ENCODE measurements at places on chromosomes 13 and 19.

DNA sequence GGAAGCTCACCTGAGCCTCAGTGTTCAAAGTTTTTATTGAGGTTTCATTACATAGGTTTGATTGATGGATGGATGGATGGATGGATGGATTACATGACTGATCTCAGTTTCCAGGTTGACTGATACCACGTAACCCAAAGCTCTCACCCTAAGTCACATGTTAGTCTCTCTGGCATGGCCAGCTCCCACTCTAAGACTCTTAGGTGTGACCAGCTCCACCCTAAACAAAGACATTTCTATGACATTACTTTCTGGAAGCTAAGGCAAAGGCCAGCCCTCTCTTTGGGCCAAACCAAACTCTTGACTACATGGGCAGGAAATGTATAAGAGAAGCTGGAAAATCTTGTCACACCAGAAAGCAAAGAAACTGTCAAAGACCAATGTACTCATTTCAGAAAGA is 28.6 kb downstream of the POLR1D start:
- DNase-seq, result no peak

DNA sequence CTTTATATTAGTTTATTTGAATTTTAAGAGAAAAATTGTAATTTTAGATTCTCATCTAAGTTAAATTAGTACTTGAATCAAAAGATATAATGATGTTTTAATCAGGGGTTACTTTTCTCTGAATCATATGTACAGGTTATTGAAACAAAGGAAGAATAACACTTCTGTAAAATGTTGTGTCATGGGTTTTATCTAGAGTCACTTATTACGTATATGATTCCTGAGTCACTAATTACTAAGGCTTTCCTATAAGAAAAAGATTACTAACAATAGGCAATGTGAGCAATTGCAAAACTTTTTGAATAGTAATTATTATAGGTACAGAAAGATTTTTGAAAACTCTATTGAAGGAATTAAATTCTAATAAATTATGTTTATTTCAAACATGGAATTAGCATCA is 99.2 kb upstream of the KLF5 start:
- no peak for DNase-seq

DNA sequence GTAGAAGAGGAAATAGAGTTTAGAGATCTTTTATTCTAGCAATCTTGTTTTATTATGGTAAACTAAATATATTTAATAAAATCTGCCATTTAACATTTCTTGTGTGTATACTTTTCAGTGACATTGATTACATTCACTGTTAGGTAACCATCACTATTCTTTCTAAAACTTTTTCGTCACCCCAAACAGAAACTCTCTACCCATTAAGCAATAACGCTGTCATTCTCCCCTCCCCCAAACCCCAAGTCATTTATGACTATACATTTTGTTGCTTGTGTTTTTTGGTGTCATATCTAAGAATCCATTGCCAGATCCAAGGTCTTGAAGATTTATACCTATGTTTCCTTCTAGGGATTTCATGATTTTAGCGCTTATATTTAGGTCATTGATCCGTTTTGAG is 10.6 kb downstream of the URI1 start:
- no peak for DNase-seq

- DNase-seq, result peak; percentile 77
Measured at GRCh38 chr13:81275666-81276258, 934.8 kb upstream of the SPRY2 start.

- no peak for DNase-seq
Measured at GRCh38 chr19:33823341-33823740, 26.7 kb downstream of the KCTD15 start.

GRCh38 chr13:95420501-95420900 is 119.2 kb upstream of the ABCC4 start:
- DNase-seq, result no peak

DNA sequence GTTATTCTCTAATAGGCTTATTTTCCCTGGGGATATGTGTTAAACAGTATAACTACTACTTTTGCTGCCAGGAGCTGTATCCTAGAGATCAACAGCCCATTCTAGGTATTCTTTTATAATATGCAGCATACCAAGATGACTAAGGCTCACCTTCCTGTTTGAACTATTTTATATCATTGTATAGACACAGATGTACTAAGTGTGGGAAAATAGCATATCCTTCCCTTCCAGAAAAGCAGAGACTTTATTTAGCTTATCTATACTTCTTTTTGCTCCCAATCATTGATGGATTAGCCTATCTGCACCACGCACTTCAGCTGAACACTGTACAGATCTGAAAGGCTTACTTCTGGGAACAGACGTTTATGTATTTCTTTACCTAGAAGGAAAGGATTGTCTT is 82.6 kb downstream of the MAB21L1 start:
- DNase-seq, result no peak

DNA sequence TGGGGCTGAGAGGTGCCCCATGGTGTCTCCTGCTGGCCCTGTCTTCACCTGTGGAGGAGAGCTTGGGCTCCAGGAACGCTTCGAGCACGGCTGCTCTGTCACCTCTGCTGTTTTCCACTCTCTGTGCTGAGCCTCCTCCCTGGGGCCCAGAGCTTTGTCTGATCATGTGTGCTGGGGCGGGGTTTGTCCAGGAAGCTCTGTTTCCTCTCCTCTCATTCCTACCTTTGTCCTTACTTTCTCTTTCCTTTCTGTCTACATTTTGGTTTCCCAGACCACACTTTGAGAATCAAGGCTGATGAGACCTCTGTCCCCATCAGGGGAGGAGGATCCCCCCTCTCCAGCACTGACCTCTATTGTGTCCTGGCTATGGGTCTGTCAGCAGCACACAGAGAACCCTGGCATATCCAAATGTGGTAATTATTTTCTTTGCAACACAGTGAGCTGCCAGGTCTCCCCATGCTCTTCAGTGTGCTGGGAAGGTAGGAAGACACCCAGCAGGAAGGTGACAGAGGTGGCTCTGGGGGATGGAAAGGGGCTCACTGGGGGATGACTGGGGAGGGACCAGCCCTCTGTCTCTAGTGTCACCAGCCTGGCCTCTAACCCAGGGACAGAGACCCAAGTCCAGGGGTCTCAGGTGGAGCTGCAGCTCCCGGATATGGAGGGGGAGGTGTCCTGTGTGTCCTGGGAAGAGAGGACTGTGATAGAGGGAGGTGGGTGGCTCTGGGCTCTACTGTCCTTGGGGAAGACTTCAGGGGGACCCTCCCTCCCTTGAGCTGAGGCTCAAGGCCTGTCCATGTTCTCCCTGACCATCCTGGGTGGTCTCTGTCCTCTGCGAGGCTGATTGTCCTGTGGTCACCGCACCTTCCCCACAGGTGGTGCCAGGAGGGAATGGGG is at the start of gene CEACAM1:
Gene CEACAM1, minus strand, starts transcription at position 128 of the 894 bp plus-strand sequence. Its CDS starts 107 bp downstream, at position 21.
- DNase-seq, result no peak

DNA sequence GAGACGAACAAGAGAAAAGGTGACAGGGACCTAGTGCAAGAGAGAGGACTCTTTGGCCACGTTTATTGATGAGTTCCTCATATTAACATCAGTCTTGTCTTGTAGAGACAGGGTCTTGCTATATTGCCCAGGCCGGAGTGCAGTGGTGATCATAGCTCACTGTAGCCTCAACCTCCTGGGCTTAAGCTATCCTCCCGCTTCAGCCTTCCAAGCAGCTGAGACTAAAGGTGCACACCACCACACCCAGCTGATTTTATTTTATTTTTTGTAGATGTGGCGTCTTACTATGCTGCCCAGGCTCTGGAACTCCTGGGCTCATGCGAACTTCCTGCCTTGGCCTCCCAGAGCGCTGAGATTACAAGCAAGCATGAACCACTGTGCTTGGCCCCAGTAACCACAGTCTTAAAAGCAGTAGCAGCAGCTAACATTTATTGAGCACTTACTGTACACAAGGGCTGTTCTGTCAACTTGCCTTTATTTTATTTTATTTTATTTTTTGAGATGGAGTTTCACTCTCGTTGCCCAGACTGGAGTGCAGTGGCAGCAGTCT is 1.1 kb upstream of the SH2D3A start:
- no peak for DNase-seq

DNA sequence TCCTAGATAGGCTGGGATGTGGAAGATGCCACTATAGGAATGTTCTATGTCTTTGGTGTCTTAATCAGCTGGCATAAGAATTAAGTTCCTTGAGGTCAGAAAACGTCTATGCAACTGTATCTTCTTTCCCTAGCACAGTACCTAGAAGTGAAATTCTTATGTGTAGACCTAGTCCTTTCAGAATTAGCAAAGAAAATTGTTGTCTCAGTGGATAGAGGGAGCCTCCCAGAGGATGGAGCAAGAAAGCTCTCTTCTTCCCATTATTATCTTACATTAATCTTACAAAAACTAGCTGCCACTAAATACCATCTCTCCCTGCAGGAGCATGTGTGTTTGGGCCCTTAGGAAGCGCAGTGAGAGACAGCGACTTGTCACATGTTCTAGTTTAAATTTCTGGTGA is 11.6 kb downstream of the CLDN10 start:
- DNase-seq, result no peak

DNA sequence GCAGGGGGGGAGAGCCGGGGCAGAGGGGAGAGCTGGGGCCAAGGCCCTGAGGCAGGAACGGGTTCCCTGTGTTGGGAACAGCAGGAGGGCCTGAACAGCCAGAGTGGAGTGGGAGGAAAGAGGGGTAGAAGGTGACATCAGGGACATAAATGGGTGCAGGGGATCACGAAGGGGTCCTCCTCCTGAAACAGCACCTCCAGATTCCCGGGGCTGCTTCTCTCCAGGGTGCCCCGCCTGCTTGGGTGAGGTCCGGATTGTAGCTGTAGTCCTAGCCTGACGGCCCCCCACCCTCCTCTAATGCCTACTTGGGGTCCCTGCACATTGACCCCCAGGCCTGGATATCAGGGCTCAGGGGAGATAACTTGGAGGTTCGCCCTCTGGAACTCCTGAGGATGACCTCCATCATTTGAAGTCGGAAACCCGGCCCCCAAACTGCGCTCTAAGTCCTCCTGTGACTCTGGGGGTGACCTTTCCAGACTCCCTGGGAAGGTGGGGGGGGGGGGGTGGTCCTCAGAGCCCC is 473 bp upstream of the SCN1B start:
- DNase-seq, result no peak

- DNase-seq, result no peak
Measured at GRCh38 chr19:17497149-17497798, 14.2 kb upstream of the PGLS start.

Measured in SK-N-DZ (cell line).